ENCODE measurements at places on chromosomes 4 and X.

DNA sequence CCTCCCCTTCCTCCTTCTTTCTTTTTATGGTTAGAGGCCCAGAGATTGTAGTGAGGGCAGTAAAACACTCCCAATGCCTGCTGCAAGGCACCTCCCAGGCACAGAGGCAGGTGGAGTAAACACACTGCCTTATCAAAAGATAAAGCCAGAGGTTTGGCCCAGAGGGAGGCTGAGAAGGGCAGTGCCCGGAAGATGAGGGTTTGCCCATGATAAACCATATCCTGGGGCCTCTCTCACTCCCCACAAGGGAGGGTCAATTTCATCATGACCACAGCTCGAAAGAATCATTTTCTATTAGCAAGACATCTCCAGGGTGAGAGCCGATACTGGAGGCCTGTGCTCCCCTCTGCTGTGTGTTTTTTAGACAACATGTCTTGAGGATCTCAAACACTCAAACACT, 98.5 kb upstream of the FAM9C start:
- DNase-seq, result no peak

- DNase-seq, result no peak
Observed at GRCh38 chr4:105710678-105711077, 2.1 kb downstream of the GSTCD start.

DNA sequence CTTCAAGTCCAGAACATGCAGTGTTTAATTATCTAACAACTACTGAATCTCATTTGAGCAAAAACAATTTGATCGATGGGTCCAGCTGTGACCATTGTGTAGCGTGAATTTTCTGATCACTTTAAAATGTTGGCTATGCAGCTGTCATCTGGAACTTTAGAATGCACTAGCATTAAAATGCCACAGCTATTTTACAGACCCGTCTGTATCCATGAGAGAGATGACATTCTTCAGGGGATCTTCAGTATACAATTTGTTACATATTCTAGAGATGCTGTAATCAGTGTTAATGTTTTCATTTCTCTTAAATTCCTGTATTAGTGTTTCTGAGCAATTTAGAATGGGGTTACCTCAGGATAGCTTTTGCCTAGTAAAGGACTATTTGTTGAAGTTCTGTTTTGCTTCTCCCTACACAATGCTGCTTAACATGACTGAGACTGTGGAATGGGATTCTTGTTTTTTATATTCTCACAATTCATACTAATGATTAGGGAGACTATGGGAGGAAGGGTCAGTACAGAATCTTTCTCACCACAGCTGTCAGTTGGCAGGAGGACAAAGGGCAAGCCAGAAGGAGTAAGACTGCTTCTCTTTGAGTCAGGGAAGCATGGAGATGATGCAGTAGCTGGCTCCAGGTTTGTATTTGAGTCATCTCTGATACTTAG, 13.2 kb upstream of the CTSO start:
- DNase-seq, result no peak

DNA sequence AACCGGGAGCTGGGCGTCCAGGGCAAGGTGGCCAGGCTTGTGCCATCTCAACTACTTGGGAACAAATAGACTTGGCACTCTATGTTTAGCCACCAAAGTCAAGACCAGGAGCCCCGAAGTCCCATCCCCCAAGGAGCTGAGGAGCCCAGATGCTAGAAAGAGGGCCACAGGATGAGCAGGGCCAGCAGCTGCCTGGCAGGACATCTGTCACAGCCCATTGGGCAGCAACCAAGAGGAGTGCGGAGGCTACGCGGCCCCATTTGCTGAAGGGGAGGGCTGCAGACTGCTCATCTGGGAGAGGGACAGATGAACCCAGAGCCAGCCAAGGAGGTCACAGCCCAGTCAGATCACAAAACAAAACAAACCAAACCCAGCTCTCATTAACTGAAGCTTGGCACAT, 22.9 kb upstream of the SOWAHD start:
- no peak for DNase-seq

- no peak for DNase-seq
Observed at GRCh38 chr4:156764145-156764544, 207.5 kb downstream of the PDGFC start.
